ENCODE measurements at places on chromosomes 12 and 14.

DNA sequence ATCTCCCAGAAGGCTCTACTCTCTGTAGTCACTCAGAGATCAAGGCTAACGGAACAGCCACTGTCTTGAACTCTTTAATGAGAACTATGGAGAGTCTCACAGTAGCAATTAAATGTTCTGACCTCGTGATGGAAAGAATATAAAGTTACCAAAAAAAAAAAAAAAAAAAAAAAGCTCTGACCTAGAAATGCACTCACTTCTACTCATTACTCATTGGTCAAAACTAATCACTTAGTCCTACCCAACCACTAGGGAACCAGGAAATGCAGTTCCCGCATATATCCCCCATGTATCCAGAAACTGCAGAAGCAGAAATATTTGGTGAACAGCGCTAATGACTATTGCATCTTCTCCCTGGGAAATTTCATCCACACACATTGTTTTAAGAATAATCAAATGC, 29.5 kb upstream of the C12orf76 start:
- no peak for DNase-seq

GRCh38 chr12:6306599-6307220, 3.8 kb upstream of the PLEKHG6 start:
- DNase-seq = no peak

DNA sequence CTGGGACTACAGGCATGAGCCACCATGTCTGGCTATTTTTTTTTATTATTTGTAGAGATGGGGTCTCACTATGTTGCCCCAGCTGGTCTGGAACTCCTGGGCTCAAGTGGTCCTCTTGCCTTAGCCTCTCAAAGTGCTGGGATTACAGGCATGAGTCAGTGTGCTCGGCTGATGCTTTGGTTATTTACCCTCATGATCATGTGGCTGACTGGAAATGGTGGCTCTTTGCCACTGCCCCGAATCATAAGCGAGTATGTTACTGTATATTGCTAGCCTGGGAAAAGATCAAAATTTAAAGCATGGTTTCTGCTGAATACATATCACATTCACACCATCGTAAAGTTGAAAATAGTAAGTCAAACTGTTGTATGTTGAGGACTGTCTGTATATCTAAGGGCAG, 101.1 kb downstream of the RGS6 start:
- DNase-seq = no peak

GRCh38 chr14:79613625-79614024, 597.7 kb downstream of the DIO2 start:
- DNase-seq = no peak

GRCh38 chr14:59755409-59756135, 115.0 kb downstream of the RTN1 start:
- DNase-seq = no peak

DNA sequence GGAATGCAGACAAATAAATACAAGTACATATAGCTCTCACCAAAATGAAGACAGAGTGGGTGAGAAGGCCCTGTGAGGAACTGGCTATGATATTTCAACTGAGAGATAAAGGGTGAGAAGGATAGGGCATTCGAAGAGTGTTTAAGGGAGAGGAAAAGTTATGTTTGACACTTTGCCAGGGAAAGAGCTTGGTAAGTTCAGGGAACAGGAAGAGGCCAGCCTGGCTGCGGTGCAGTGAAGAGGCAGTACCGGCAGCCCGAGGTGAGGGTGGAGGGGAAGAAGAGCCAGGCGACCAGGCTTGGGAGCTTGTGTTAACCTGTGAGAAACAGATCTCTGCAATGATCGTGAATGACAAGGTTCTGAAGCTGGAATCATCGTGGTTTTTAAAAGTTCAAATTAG, 84.7 kb upstream of the RFX4 start:
- peak; percentile 37 for DNase-seq

GRCh38 chr12:89857652-89858274, 149.1 kb upstream of the ATP2B1 start:
- no peak for DNase-seq

DNA sequence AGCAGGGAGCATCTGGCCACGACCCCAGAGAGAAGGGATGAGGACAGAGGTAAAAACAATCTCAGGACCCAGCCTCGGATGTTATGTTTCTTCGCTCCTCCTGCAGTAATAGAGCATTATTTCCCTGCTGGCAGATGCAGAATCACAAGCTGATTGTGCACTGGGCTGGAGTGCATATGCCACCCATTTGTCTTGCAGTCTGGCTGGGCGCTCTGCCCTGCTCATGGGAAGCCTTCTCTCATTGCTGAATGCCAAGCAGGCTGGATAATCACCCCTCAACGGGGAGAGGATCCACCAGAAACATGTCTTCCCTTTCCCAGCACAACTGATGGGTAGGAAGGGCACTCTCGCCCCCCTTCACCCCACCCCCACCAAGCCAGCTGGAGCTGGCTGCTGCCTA, 8.5 kb upstream of the VASH1 start:
- no peak for DNase-seq

- DNase-seq = peak; percentile 87
These were observed 7.7 kb downstream of the UBC start for GRCh38 chr12:124906606-124907261.

- no peak for DNase-seq
These were observed 2.3 kb upstream of the SLC22A17 start for GRCh38 chr14:23354990-23355389.

DNA sequence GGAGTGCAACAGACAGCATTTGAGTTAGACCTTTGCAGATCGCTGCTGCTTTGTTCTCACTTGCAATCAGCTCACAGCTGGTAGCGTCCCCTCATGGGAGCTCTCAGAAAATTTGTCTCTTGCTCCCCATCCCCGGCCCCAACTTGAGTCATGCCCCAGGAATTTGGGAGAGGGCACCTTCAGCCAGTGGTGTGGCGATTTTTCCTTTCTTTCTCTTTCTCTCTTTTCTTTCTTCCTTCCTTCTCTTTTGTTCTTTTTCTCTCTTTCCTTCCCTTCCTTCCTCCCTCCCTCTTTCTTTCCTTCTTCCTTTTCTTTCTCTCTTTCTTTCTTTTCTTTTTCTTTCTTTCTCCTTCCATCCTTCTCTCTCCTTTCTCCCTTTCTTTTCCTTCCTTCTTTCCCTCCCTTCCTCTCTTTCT, 34.2 kb upstream of the MAP1LC3B2 start:
- no peak for DNase-seq

- no peak for DNase-seq
These were observed 784.6 kb downstream of the TMTC2 start for GRCh38 chr12:83471341-83471740.

GRCh38 chr14:56774503-56774902, 35.8 kb downstream of the OTX2 start:
- no peak for DNase-seq

DNA sequence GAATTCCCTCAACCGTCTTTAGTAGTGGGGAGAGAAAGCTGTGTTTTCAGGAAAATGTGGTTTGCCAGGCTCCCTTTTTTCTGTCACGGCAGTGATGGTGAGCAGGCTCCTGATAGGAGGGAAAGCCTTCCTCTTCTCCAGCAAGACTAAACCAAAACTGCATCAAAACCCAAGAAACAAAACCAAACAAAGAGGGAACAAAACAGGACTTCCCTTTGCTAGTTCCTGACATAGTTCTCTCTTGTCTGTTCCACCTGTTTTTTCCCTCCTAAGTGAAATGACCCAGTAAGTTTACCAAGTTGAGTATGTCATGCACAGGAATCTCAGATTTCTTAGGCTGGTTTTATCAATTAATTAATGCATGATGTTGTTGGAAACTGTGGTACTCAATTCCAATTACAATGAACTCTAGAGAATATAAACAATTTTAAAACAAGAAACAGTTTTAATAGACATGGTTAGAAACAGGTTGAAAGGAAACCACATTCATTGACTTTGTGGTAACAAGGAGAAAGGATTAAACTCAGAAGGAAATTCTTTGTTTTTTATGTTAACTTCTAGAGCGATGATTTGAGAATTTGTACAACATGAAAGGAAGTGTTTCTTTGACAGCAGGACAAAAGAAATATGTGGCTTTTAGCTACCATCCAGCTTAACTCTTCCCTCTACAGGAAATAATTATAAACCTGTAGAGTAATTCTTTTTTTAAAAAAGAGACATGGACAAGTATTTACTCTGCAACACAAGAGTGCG, 23.0 kb upstream of the CSRP2 start:
- no peak for DNase-seq

- no peak for DNase-seq
These were observed 2.6 kb upstream of the JAG2 start for GRCh38 chr14:105171004-105171673.

DNA sequence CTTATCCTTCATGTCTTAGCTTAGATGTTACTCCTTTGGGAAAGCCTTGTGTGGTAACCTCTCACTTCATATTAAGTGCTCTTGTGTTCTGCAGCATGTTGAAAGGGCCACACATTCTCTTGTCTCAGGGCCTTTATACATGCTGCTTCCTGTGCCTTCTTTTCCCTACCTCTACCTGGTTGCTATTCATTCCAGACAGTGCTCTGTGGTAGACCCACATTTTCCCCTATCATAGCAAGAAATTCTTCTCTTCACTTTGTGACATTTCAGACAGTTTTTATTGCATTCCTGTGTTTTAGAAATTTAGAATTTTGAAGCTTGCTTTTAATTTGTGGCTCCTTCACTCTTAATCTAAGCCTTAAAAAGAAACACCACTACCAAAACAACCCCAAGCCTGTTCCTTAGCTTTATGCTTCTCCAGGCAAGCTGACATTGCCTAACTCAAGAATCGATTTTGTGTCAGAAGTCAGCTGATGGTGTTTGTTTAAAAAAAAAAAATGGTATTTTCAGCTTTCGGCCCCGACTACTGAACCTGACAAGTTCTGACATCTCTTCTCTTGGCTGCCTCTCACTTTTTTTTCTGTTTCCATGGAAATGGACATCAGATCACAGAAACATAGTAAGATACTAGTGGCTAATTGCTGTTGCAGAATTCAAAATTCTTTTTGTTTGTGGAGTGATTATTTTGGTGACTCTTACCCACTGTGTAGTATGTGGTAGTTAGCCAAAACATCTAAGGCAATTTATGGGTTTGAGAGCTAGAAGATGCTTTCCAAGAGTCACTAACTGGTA, 156.3 kb downstream of the NUBPL start:
- no peak for DNase-seq

Data from heart left ventricle (tissue), 16 donors.